ENCODE measurements at places on chromosomes 3 and 15. TPM values are rescaled to one million over a fixed set of nuclear protein-coding genes. Genes with fewer than 3 reads are reported as not detected.

DNA sequence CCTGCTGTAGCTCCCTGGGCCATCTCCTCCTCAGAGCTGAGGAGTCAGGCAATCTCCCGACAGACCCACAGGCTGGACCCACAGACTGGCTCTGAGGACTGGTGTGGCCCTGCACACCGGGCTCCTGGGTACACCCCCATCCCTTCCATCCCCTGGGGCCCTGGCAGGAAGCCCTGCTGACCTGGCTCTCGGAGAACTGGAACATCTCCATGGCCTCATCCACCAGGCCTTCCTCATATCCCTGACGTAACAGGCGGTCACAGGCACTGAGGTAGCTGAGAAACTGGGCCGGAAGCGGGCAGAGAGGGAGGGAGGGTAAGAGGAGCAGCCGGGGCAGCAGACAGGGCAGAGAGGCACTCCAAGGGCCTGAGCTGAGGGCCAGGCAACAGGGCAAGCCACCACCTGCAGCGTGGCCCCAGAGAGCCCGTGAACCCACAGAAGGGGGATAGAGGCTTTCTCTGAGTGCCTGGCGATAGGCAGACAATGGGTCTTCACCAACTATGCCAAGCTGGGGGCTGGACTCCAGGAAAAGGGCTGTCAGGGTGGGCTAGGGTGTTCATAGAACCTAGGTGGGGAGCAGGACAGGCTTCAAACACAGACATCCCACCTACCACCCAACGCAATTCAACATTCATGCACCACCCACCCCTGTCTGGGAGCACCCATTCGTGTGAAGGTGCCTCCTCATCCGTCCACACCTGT is 17.9 kb downstream of the KBTBD13 start:
- no peak for DNase-seq

DNA sequence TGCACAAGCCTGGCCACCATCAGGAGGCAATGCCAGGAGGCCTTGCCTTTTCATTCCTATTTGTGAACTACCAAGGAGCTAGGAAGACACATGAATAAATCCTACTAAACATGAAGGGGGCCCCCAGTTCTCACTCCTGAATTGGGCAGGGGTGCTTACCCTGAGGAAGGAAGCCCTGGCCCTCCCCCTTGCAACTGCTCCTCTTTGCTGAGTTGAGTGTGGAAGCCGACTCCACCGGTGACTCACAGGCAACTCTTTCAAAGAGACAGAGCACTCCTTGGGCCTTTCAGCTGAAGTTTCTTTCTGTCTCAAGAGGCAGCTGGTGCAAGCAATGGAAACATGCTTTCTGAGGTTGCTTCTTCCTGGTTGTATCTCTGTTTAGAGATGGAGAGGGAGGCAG is 1.7 kb downstream of the GABRG3 start:
- DNase-seq, result no peak

DNA sequence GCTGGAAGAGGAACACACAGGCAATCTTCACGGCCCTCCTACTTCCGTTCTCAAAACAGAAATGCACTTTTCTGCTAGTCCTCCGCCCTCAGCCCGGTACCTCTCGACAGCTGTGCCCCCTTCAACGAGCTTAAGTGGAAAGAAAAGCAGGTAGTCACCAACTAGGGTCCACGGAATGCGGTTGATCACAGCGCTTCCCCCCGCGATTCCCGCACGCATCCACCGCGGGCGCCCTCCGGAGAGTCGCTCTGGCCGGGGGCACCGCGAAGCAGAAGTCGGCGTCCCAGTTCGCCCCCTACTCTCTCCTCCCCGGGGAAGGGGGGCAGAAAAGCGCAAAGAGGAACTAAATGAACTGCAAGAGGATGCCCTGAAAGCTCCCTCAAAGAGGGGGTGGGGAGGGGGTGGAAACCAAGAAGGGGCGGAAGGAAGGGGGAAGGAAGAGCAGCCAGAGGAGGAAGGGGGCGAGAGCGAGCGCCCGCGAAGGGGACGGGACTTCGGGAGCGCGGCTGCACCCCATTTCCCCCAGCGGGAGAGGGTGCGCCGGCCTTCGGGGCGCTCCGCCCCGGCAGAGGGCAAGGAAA is 738 bp downstream of the ACAP2 start:
- DNase-seq, result no peak

DNA sequence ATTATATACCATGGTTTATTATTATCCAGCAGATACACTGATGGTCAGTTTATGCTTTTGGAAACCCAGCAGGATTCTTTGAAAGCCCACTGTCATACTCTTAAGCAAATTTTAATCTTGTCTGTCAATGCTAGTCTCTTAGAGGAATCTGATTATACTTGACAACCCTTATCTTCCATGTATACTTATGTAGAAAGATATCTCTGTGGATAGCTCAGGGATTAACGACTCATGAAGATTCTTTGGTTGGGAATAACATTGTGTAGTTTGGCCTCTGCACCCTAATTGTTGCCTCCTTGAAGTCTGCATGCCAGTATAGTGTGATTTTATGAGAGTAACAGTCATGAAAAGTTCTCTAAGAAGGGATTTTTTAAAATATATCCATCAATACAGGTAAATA is 33.0 kb downstream of the FILIP1L start:
- no peak for DNase-seq

DNA sequence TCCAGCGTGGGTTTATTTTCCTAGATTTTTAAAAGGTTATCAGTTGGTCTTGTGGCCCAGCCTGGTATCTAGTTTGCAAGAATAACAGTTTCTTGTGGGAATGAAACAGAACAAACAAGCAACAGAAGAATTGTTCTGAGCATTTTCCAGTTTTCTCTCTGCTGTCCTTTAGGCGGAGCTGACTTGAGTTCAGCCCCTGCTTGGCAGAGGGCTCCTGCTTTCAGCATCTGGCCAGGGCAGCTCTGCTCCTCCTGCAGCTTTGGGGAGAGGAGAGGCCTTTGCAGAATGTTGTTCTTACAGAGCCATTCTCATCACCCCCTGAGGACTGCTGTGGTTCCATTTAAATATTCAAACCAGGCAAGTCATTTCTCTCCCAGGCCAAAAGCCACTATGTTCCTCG is 117.7 kb downstream of the ALDH1A2 start:
- no peak for DNase-seq

- no peak for DNase-seq
These were observed 165.2 kb upstream of the MYRIP start for GRCh38 chr3:39644176-39644575.

DNA sequence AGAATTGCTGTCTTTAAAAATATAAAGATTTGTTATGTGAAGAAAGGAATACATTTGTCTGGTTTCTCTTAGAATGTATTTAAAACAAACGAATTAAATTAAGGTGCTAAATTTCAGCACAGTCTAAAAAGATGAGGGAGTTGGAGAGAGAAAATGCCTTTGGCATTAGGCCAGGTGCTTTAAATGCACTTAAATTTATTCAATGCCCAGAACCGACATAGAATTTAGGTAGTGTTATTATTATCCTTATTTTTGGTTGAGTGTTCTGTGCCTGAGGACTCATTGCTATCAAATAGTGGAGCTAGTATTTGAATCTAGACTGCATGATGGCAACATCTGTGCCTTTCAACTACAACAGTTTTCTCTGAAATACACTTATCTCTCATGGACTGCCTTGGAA is 287.5 kb downstream of the RBMS3 start:
- no peak for DNase-seq

GRCh38 chr3:189353318-189353965 is 181.7 kb downstream of the TPRG1 start:
- DNase-seq, result peak; percentile 64

- peak; percentile 53 for DNase-seq
These were observed 224.0 kb downstream of the SLCO3A1 start for GRCh38 chr15:92077353-92078085.

DNA sequence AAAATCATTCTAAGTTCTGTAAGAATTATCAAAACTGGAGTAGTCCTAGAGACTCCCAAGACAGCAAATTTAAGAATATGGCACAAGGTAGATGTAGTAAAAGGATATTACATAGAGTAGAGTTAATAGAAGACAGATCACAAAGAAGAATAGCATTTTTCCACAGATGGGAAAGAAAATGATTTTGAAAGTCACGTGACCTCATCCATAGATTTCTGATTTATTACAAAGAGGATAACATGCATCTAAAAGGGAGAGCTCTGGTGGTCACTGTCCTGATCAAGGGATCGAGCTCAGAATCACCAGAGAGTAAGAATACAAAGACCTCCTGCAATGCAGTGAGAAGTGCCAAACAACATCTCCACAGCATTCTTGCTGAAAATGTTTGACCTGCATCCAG is 354.4 kb downstream of the TBL1XR1 start:
- DNase-seq, result no peak

DNA sequence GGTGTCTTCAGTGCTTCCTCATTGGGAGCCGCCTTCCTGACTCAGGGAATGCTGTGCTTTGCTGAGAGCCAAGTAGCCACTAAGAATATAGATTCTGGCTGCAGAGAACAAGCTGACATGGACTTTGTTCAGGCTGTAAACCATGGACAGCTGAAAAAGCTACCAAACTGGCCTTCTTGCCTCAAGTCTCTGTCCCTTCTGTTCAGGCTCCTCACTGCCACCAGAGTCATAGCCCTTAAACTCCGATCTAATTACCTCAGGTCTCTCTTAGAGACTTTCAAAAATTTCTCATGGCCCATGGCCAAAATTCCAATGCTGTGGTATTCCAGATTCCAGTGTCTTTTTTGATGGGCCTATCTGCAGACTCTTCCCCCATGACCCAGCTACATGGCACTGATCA is 19.4 kb upstream of the PTX3 start:
- peak; percentile 28 for DNase-seq

DNA sequence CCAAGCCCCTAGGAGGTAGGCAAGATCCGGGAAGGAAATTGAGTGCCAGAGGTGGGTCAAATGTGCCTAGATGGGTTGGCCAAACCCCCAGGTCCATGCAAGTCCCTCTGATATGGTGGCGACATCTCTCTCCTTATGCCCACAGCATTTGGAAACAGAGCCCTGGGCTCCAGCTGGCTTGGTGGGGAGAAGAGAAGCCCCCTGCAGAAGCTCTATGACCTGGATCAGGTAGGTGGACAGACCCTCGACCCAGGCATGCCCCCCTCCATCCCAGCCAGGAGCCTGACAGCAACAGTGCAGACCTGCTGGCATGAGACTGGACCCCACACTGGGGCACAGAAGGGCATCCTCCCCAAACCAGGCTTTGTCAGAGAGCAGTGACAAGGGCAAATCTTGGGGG is 12.2 kb downstream of the CHST13 start:
- no peak for DNase-seq

GRCh38 chr3:170914690-170915089 is 6.3 kb upstream of the EIF5A2 start:
- DNase-seq, result no peak

DNA sequence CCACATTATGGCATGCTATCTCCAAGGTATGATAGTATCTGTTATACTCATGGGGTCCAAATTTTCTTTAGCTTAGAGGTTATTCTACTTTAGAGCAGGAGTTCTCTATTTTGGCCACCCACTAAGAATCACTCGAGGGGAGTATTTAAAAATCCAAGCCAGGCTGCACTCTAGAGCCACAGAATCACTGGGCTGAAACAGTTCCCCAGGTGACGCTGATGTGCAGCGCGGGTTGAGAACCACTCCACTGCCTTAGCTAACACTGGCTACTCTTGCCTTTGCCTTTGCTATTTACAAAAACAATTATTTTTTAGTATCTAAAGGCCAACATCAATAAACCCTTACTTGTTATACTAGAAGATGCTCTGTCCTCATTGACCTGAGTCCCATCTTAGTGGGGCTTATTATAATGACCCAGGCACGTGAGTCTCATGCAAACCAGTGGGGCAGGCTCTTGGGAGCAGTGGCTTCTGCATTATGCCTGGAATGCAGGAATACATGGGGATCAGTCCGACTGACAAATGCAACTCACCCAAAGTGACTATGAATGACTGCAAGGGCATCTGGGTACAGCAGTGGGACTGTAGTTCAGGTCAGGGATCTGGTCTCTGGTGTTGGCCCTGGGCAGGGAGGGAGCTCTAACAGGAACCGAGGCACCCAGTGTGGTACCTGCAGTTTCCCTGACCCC is 21.7 kb upstream of the CGNL1 start:
- no peak for DNase-seq

GRCh38 chr3:143855183-143855582 is 6.9 kb upstream of the SLC9A9 start:
- no peak for DNase-seq

DNA sequence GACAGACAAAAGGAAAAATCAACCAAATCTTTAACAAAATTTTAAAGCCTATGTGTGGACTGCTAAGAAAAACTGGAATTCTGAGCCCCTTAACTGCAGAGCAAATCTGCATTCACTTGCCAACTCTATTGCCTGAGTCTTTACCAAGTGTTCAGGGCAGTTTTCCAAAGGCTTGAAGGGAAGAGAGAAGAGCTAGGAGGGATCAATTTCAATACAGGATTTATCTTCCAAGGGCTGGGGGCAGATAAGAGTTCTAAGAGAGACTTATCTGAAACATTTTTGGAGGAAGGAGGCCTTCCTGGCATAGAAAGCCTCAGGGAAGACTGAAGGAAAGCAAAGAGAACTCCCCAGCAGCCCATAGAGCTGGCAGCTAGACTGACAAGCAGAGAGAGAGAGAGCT is 31.4 kb upstream of the LSAMP start:
- no peak for DNase-seq

- DNase-seq, result no peak
These were observed 25.2 kb downstream of the CORO2B start for GRCh38 chr15:68603951-68604350.

DNA sequence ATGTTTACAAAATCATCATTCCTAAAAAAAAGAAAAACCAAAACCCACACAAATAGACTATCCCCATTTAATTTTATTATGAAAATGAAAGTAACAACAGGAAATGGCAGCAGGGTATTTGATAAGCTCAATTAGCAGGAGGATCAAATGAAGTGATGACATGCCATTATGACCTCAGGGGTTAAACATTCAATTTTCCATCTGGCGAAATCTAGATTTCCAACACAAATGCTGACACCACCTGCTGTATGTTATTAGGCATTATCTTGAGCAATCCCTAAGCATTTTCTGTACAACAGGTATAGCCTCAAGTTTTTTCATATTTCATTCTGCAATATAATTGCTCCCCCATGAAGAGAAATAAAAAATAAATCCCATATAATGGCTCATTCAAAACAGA is 57.1 kb downstream of the SHQ1 start:
- no peak for DNase-seq

GRCh38 chr3:16439163-16439847 is 74.2 kb downstream of the RFTN1 start:
- no peak for DNase-seq

DUOX2 gene
- 0.39 TPM for total RNA-seq

C3orf70 gene
- total RNA-seq, result not detected

GHRL gene
- total RNA-seq, result not detected

PRR20G gene
- not detected for total RNA-seq

All from foreskin keratinocyte (primary cell).